ENCODE measurements at places on chromosomes 6 and 20.

DNA sequence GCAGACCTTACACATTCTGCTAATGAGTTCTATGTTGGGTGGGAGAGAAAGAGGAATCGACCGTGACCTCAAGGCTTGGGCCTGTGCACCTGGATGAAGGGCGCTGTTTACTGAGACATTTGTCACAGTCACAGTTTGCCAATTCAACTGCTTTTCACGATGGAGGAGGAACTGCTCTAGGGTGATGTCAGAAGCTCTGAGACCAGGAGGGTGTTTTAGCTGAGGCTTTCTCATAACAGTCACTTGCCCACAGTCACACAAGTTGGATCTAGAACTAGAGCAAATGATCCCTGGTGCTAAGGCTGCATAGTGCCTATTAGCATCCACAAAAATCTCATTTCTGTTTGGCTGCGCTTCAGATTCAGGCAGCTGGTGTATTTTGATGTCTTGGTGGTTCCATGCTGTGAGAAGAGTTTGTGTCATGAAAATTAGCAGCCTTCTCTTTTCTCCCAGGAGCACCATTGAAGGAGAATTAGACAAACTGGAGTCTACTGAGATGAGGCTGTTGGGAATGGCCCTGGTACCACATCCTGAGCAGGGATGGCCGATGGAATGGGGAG, 83.3 kb upstream of the TGM3 start:
- no peak for DNase-seq

DNA sequence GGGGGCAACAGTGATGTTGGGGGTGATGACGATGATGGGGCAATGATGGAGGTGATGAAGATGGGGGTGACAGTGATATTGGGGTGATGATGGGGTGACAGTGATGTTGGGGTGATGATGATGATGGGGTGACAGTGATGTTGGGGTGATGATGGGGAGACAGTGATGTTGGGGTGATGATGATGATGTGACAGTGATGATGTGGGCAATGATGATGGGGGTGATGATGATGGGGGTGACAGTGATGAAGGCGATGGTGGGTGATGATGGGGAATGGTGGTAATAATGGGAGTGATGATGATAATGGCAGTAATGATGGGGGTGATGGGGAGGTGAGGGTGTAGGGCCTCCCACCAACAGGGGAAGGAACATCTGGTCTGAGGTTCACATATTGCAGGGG, 150.6 kb downstream of the ERMARD start:
- DNase-seq: no peak

DNA sequence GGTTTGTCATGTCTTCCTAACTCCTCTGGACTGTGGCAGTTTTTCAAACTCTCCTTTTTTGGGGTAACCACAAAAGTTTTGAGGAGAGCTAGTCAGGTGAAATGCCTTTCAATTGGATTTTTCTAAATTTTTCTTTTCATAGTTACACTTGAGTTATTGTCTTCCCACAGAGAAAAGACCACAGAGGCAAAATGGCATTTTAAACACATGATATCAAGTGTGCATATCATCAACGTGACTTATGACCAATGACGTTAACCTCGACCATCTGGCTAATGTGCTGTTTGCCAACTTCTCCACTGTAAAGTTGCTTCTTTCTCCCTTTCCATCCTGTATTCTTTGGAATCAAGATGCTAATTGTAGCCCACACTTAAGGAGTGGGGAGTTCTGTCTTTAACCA, 41.3 kb upstream of the SNAP25 start:
- DNase-seq: no peak

DNA sequence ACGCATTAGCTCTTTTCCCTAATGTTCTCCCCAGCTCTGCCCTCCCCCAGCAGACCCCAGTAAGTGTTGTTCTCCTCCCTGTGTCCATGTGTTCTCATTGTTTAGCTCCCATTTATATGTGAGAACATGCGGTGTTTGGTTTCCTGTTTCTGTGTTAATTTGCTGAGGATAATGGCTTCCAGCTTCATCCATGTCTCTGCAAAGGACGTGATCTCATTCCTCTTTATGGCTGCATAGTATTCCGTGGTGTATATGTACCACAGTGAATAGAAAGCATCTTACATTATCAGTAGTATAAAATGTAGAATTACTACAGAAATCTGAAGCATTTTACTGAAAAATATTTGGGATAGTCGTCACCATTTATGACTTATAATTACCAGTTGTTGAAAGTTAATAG, 21.8 kb downstream of the HLA-DRA start:
- no peak for DNase-seq

DNA sequence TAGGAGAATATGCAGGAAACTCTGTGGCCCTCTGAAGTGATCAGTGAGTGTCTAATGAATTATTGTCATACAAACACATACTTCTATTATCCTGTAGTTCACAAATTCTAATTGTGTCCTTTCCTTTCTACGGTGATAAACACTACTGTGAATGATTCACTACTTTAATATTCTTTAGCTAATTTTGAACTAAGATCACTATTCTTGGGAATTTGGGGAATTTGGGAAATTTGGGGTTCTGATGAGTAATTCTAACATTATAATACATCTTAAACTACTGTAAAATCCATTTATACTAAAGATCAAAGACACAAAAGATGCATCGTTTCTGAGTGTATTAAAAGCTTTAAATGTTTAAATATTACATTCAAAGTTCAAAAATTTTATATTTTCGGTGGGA, 1287.2 kb upstream of the CITED2 start:
- no peak for DNase-seq
